ENCODE measurements at places on chromosomes 1 and 21.

DNA sequence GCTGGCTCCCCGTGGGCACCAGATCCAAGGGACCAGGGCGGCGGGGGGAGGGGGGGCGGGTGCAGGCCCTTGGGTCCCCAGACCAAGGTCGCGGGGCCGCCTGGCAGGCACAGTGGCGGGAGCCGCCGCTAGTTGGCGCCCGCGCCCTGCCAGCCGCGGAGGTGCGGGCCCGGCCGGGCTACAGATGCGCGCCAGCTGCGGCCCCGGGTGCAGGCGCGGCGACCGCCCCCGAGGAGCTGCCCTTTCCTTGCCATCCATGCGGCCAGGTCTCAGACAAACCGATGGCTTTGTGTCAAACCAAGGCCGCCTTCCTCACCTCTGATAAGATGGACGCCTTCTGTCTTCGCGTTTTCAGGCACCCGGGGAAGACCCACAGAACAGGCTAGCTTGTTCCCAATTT lies 2.2 kb upstream of the RUNX3 start:
- peak; percentile 36 for DNase-seq

DNA sequence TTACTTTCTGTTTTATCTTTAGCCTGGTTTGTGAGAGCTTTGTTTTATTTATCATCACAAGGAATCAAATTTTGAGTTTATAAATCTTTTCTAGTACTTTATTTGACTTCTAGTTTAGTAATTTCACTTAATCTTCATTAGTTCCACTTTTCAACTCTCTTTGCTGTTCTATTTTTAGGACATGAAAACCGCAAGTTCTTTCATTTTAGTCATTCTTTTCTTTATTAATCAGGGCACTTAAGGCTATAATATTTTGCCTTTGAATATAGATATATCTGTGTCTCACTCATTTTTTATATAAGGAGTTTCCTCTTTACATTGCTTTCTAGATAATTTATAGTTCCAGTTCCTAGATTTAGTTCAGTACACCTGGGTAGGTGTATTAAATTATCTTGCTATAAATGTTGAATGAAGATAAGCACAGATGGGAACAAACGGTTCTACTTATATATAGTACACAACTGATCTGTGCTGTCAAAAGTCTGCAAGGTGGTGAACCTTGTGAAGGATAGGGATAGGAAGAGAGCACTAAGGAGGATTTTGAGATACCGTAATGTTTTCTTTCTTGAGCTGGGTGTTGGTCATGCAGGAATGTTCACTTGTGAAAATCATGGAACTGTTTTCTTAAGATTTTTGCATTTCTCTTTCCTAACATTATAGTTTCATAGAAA lies 402.3 kb downstream of the RYR2 start:
- DNase-seq: no peak

- DNase-seq: no peak
These were observed 95.9 kb downstream of the GLUL start for GRCh38 chr1:182295697-182296096.

DNA sequence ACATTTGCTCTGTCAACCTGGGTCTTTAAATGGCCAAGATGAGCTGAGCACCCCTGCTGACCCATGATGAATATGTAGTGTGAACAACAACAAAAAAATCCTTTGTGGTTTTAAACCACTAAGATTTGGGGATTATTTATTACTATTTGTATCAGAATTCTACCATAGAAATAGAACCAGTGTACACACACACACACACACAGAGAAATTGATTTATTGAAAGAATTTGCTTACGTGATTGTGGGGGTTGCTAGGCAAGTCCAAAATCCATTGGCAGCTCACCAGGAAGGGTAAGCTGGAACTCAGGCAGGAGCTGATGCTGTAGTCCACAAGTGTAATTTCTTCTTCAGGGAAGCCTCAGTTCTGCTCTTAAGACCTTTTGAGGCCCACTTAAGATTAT lies 82.5 kb upstream of the MAP1LC3C start:
- DNase-seq: no peak

DNA sequence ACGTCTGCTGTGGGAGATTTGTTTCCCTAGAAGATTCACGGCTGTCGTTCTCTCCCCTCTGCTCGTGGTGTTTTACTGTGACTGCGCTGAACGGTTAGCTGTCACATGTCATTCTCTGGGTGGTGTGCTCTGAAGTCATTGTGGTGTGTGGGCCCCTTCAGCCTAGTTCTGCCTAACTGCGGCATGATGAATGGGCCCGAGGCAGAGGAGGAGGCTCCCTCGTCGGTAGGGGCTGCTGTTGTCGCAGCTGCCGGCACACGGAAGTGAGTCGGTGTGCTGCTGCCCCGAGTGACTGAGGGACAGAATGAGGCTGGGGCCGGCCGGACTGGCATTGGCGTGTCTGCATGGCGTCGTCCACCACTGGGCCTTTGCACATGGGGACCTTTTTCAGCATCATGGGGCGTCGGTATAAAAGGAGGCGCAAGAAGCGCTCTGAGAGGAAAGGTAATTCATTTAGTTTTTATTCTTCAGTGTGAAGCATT lies 77.9 kb downstream of the ADARB1 start:
- peak; percentile 71 for DNase-seq

Data from right cardiac atrium (tissue), 5 donors.